Activated naive CD8-positive, alpha-beta T cell treated with anti-CD3 and anti-CD28 coated beads for 36 hours (primary cell): ENCODE measurements at places on chromosomes 5 and 9.

DNA sequence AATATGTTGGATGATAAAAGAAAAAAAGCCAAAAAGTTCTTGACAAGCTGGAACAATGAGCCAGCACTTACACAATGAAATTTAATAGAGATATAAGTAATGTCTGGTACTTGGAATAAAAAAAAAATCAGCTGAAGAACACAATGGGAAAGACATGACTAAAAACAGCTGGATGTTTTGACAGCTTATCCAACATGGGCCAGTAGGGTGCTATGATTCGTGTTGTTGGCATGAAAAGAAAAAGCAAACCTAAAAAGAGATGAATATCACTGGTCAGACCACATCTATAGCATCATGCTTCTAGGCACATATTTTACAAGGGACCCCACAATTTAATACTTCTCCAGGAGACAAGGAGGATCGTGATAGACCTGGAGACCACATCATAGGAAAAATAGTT, 175.3 kb downstream of the ARL15 start:
- no peak for DNase-seq

GRCh38 chr9:114350636-114351401, 21.1 kb downstream of the ORM2 start:
- no peak for DNase-seq

- no peak for DNase-seq
Observed at GRCh38 chr5:74257645-74258313, 382.7 kb downstream of the ENC1 start.

GRCh38 chr5:133245191-133246052, 193.6 kb downstream of the HSPA4 start:
- peak; percentile 31 for DNase-seq

GRCh38 chr5:112254303-112254702, 164.8 kb downstream of the EPB41L4A start:
- no peak for DNase-seq

GRCh38 chr9:108130905-108131304, 641.3 kb upstream of the KLF4 start:
- DNase-seq, result no peak

- DNase-seq, result no peak
Observed at GRCh38 chr9:37480759-37481158, 5.0 kb upstream of the POLR1E start.

DNA sequence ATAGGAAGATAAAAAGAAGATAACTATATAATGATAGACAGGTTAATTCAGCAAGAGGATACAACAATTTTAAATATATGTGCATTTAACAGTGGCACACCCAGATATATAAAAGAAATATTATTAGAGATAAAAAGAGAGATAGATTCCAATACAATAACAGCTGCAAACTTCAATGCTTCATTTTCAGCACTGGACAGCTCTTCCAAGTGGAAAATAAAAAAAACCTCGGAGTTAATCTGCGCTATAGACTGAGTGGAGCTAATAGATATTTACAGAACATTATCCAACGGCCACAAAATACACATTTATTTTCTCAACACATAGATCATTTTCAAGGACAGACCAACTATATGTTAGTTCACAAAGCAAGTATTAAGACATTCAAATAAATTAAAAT, 1229.5 kb upstream of the CDH6 start:
- DNase-seq, result no peak

- no peak for DNase-seq
Observed at GRCh38 chr9:9079473-9079872, 1279.9 kb upstream of the DMAC1 start.

GRCh38 chr9:124299515-124300090, 41.9 kb downstream of the NEK6 start:
- no peak for DNase-seq

DNA sequence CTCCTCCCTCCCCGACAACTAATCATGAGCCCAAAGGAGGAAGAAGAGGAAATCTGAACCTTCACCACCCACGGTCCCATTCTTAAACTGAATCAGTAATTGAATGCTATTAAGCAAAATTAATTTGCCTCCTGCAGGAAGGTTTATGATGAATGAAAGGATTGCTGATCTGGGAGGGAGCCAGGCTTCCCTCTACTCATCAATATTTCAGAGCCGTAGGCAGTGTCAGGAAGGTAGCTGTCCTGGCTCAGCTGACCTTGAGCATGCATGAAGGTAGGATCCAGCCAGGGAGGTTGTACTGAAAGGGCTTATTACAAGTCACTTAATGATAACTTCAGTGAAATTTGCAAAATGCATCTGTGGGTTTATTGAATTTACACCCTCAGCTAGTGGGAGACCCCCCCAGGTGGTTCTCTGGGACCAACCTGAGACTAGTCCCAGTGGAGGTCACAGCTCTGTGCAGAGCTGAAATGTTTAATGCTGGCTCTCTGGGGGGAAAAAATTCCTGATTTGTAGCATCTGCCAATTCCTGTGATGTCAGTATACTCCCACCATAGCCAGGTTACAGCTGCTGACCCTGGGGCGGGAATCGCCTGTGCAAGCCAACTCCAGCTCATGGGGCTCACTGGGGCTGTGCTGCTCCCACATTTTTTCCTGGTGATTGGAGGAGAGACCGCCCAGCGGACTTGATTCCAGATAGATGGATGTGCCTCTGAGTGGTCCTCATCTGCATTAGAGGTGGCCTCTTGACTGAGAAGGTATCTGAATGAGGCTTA, 47.9 kb upstream of the NCS1 start:
- no peak for DNase-seq

DNA sequence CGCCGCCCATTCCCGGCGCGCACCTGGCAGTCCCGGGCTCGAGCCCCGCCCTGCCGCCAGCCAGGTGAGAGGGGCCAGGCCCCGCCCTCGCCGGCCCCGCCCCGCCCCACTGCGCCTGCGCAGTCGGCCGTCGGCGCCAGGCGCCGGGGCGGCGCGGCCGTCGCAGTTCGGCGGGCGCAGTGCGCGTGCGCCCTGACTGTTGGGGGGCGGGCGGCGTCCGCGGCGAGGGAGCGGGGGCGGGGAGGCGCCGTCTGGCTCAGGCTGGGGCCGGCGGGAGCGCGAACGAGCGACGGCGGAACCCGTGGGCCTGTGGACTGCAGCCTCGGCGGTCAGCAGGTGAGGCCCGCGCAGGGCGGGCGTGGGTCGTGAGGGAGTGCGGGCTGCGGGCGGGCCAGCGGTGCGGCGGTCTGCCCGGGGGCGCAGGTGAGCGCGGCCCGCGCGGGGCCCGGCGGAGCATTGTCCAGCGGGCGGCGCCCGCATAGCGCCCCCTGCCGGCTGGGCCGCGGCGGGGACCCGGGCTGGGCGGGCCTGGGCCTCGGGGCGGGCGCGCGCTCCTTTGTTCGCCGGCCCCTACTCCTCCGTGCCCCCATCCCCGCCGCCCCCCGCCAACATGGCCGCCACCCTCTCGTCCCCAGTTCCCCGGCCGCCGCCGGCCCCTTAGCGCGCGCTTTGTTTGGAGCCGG, at the start of gene SPIN1:
SPIN1 (plus strand) TSS at position 242 of the 683 bp plus-strand sequence. CDS start 38,096 bp downstream, outside the sequence.
- peak; percentile 90 for DNase-seq

- DNase-seq, result no peak
Observed at GRCh38 chr5:4717446-4717845, 422.7 kb upstream of the ADAMTS16 start.

- no peak for DNase-seq
Observed at GRCh38 chr5:33267801-33268200, 173.0 kb upstream of the TARS1 start.
